ENCODE measurements at places on chromosomes 12 and 14.

GRCh38 chr14:97106166-97106565, 309.0 kb downstream of the VRK1 start:
- no peak for DNase-seq

DNA sequence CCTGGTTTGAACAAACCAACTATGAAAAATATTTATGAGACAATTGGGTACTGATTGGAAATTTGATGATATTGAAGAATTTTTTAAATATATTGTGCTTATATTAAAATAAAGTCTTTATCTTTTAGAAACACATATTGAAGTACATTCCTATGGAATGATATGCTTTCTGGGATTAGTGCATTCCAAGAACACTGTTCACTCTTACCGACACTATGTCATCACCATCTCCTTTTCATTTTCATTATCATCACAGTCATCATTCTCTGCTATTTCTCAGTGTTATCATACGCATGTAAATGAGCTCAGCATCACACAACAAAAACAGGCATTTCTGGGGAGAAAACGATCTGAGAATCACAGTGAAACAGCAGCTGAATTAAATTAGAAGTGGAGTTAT, 513.3 kb upstream of the CCDC196 start:
- no peak for DNase-seq

DNA sequence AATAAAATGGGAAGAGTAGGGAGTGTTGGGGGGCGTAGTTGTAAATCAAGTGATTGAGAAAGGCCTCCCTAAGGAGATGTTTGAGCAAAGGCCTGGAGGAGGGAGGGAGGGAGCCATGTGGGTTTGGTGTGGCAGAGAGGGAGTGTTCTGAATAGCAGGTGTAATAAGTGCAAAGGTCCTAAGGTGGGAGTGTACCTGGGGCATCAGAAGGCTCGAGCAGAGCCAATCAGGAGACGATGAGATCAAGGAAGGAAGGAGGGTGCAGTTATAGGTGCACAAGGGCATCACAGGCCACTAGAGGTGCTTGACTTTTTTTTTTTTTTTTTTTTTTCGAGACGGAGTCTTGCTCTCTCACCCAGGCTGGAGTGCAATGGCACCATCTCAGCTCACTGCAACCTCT, 77.9 kb upstream of the PLXNC1 start:
- DNase-seq = no peak

DNA sequence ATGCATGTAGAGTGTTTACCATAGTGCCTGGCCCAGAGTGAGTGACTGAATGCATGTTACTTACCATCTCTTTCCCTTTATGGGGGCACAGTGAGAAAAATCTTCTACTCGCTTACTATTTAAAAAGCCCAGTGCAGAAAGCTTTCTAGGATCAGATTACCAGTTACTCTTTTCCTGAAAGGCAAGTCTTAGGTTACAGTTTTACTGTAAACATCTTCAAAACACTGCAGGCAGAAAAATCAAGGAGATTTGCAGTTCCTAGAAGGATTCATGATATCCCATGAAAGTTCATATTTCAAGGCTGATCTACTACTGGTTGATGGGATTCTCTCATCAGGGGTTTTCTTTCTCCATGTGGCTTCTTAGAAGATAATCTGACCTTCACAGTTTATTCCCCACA, 29.3 kb upstream of the DAAM1 start:
- DNase-seq = no peak

- no peak for DNase-seq
These were observed 750 bp upstream of the DBX2 start for GRCh38 chr12:45051572-45052125.

GRCh38 chr14:104150136-104151025, 12.0 kb downstream of the KIF26A start:
- no peak for DNase-seq

GRCh38 chr14:77212097-77212870, 30.7 kb downstream of the TMEM63C start:
- no peak for DNase-seq

- no peak for DNase-seq
These were observed 48.8 kb downstream of the MARK3 start for GRCh38 chr14:103433916-103434563.

DNA sequence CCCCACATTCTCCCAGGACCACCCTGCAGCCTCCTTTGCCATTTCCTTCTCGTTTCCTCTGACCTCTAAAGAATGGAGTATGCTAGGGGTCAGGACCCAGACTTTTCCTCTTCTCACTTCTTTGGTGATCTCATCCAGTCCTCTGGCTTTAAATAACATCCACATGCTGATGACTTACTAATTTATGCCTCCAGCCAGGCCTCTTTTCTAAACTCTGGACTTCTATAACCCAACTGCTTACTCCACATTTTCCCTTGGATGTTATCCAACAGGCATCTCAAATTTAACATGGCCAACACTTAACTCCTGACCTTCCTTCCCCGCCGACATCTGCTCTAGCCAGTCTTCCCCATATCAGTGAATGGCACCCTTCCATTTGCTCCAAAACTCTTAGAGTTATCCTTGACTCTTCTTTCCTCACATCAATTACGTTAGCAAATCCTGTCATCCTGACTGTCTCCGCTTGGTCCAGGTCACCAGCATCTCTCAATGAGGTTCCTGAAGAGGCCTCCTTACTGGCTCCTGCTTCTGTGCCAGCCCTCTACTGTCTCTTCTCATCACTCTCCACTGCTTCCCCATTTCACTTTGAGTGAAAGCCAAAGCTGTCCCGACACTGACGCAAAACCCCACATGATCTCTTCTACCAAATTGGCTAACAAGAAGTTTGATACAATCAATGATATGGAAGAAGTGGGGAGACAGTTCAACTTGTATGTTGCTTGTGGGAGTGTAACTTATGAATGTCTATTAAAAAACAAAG, 42.7 kb downstream of the TMBIM6 start:
- no peak for DNase-seq

DNA sequence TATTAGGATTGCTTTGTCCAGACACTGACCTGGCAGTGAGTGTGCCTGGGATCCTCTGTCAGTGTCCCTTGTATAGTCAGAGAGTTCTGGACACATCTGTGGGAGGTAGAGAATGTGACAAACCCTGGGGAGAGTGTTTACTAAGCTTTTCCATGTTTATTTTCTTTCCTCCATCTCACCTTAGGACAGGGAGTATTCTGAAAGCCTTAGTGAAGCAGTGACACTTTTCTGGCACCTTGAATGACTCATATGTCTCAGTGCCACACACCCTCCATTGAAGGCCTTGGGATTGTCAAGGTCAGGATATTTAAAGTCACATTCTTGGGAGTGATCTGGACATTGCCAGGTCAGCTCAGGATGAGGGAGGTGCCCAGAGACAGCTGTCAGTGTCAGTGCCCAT, 34.9 kb upstream of the CTDSP2 start:
- no peak for DNase-seq

DNA sequence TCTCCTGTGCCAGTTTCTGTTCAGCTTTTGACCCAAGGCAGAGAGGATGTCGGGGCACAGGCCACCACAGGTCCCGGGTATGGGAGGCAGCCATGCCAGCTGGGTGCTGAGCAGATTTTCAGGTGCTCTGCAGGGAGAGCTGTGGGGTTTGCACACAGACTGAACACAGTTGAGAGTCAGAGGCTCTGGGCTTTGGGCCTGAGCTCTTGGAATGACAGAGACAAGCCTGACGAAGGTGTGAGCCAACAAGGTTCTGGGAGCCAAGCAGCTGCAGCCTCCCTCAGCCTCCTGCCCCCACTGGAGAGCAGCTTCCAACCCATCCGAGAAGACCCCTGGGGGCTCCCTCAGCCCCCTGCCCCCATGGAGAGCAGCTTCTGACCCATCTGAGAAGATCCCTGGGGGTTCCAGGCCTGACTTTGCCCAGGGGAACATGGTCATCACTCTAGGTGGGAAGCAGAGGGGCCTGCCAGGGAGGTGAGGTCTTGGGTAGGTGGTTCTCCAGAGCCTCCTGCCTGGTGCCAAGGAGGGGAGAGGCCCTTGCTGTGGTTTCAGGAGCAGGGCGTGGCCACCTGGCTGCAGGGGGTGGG, 13.8 kb downstream of the FBRSL1 start:
- DNase-seq = no peak

Measured in stimulated activated CD4-positive, alpha-beta T cell treated with anti-CD3 and anti-CD28 coated beads, Interleukin-1b, Interleukin-23, amount 100 ng/mL, for 1 hour (primary cell).